RWPE1 (cell line): ENCODE measurements at places on chromosomes 7 and 10.

- no peak for DNase-seq
Observed at GRCh38 chr10:75957314-75958120, 526.1 kb downstream of the LRMDA start.

- peak; percentile 55 for DNase-seq
Observed at GRCh38 chr10:80163741-80164341, 31.3 kb downstream of the PLAC9 start.

GRCh38 chr7:140881507-140882228 lies 43.1 kb downstream of the BRAF start:
- DNase-seq, result no peak

GRCh38 chr10:75043256-75044131 lies 68.0 kb upstream of the SAMD8 start:
- peak; percentile 32 for DNase-seq

DNA sequence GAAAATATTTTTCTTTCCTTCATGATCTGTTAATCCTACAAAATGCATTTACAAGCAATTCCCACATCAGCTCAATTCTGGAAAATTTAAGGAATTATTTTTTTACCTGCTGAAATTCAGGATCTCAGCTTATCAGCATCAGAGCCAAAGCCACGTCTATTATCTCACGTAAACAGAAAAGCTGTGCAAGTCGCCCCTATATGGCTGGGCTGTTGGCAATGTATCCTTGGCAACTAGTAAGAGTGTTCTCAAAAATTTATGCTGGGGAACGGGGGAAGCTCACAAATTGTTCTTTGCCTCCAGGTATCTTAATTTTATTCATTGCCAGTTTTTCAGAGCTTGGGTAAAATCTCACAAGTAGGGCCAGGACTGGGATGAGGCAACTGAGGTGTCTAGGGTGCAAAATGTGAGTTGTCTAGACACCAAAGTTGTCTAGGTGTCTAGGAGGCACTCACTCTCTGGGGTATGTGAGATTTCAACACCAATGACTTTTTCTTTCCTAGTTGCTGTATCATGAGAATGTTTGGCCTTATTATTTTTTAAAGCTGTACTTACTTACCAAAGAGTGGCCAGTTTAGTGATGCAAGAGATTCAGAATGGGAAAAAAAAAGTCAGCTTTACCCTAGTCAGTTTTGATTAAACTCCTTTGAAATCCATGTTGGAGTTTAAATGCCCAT lies 5.1 kb downstream of the GSTO2 start:
- no peak for DNase-seq

DNA sequence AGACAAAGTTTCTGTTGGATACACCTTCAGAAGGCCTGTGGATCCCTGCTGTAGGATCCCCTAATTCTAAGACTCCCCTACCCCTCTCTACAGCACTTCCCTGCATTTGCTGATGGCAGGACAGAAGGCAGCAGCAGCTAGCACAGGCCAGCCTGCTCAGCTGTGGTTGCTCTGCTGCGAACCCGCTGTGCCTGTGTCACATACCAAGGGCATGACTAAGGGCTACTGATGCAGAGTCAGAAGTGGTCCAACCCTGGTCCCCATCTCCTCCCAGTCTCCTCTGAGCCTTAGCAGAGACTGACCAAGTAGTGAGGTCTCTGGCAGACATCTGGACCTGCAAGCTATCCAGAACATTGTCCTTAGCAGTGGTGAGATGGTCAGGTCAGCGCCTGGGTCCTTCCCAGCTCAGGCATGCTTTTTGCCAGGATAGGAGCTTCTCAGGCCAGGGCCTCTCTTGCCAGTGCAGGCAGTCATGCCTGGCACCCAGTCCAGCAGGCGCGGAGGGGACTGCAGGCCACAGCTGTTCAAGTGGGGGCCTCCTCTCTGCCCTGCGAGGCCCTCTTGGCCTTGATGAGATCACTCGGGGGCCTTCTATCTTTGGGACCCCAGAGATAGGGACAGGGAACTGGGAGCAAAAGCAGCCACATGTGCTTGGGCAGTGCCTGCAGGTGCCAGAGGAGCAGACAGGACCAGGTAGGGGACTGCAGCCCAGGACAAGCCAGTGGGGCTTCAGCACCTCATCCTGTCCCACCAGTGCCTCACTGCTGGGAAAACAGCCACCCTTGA lies 146.4 kb downstream of the ZNF248 start:
- no peak for DNase-seq
